Psoas muscle (tissue), 8 donors: ENCODE measurements at places on chromosomes 5 and 9.

DNA sequence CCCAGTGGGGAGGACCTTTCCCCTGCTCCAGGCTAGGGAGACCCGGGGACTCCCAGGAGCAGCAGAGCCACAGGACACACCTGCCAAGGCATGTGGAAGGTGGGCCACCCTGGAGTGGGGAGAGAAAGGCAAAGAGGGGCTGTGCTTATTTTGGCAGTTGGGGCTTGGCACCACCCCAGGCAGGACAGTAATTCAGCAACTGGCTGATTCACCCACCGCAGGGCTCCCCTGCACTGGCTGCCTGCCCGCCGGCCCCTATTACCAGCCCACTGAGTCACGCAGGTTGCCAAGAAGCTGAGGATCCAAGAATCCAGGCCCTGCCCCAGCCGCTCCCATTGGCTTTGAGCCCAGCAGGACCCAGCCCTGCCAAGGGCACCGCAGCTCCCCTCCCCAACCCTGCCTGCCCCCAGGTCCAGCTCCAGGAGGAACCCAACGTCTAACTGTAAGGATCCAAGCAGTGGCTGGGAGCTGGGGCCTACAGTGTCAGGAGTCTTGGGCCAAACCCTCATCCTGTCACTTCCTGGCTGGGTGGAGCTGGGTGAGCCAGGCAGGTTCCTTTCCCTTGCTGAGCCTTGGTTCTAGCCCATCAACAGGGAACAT lies 14.2 kb upstream of the RALGDS start:
- peak; percentile 87 for DNase-seq

DNA sequence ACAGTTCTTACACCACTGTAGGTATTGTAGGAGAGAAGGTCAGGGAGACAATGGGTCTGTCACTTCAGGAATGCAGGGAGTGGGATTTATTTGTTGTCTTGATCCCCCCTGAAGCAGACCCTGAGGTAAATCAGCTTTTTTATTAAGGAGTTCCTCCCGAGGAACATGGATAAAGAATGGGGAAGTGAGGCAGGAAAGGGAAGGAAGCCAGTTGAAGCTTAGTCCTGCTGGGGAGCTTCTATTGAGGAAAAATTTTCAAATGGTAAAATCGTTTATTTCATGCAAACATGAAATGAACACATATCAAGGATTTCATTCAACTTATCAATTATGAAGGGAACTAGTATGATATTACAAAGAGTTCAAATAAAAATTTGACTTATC lies 318.6 kb upstream of the PIK3R1 start:
- DNase-seq = no peak

DNA sequence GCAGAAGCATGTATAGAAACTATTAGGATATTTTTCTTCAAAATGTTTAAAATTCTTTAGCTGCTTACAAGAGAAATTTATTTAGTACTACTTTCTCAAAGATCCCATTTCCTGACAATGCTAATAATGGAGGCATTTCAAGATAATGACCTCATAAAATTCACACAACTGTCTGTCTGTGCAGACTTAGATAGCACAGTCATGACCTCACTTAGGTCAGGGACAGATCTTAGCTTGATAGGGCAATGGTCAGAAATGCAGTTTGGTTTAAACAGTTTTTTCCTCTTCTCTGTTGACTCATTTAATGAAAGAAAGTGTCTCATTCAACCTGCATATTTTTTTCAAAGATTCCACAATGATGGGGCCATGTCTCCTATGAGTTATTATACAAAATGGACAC lies 128.4 kb downstream of the GRIA1 start:
- no peak for DNase-seq

DNA sequence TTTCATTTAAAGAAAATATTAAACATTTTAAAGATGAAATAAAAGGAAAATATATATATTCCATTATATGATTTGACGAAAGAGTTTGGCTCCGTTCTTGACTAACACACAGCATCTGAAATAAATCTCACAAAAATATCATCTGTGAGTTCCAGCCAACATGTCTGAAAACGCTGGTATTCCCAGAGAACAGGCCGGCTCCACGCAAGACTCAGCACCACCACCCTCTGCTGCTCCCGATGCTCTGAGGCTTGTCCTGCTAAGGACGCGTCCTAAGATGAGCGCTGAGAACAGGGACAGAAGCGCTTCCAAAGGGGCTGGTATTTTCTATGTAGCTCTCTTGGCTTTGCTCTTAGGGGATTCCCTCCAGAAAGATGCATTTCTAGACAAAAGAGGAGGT lies 40.6 kb upstream of the N4BP3 start:
- no peak for DNase-seq
